ENCODE measurements at places on chromosomes 2 and 18.

GRCh38 chr2:59378127-59378526 lies 1137.0 kb upstream of the FANCL start:
- DNase-seq = no peak

GRCh38 chr2:179859523-179859922 lies 1.9 kb downstream of the ZNF385B start:
- no peak for DNase-seq

GRCh38 chr2:189157939-189158338 lies 21.6 kb downstream of the COL5A2 start:
- no peak for DNase-seq

GRCh38 chr18:10559553-10560451 lies 34.0 kb downstream of the NAPG start:
- DNase-seq = no peak

DNA sequence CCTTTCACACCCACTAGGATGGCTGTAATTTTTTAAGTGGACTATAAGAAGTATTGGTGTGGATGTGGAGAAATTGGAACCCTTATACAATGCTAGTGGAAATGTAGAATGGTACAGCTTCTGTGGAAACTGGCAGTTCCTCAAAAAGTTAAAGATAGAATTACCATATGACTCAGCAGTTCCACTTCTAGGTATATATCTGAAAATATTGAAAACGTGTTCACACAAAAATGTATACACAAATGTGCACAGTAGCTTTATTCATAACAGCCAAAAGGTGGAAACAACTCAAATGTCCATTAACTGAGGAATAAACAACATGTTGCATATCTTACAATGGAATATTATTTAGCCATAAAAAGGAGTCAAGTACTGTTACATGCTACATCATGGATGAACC lies 17.7 kb downstream of the TANK start:
- DNase-seq = no peak

- no peak for DNase-seq
Measured at GRCh38 chr2:72145658-72146329, 1.9 kb downstream of the CYP26B1 start.

DNA sequence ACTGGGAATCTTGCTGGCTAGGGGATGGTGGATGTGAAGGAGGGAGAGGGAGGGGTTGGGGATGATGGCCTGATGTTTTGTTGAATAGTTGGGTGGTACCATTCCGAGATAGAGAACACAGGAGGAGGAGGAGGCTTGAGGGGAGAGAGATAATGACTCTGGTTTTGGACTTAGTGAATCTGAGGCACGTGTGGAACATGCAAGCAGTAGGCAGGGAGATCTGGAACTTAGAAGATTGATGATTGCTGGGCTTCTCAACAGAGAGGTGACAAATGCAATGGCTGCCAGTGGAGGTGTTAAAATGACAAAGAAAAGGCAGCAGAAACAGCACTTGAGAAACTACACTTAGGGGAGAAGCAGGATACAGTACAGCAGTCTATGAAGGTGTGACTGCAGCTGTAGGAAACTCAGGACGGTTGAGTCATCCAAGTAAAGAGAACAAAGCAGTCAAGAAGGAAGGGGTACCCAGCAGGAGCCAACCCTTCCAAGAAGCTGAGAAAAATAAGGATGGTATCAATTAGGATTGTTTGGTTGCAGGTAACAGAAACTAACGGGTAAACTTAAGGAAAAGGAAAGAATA lies 221.4 kb upstream of the FBXO11 start:
- no peak for DNase-seq

GRCh38 chr18:21660078-21660477 lies 44.5 kb downstream of the ABHD3 start:
- no peak for DNase-seq

DNA sequence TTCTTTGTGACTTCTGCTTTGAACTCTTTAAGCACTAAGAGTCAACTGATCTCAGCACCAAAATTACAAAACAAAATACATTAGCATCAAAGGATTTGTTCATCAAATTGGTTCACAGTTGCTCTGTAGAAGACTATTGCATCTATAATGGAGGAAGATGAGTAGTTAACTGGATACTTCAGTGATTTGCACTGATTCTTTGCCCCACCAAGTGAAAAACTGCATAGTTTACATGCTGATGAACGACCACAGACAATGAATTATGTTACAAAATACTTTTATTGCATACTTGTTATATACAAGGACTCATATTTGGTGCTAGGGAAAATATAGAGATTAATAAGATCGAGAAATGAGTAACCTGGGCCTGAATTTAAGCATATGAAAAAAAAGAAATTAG lies 107.2 kb downstream of the SCG2 start:
- peak; percentile 64 for DNase-seq

GRCh38 chr2:195666113-195666712 lies 9.2 kb downstream of the SLC39A10 start:
- no peak for DNase-seq

- DNase-seq = no peak
Measured at GRCh38 chr2:64212801-64213321, 68.6 kb upstream of the PELI1 start.

GRCh38 chr2:128754246-128754724 lies 435.6 kb upstream of the HS6ST1 start:
- no peak for DNase-seq

- peak; percentile 97 for DNase-seq
Measured at GRCh38 chr18:59744271-59744721, 47.1 kb upstream of the CCBE1 start.

DNA sequence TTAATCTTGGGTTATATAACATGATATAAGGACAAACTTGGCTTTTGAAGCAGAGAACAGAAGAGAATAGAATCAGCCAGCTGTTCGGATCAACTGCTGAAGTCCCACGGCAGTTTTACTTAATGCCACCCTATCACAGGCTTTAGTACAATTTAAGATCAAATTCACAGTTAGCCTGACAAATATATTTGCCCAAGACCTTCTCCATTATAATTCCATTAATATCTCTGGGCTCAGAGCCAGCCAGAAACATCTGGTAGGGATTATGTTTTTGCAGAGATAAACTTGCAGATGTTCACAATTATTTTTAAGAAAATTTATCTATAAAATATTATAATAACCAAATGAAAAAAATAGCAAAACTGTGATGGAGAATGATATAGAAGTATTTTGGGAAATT lies 381.4 kb downstream of the RAD51AP2 start:
- no peak for DNase-seq

DNA sequence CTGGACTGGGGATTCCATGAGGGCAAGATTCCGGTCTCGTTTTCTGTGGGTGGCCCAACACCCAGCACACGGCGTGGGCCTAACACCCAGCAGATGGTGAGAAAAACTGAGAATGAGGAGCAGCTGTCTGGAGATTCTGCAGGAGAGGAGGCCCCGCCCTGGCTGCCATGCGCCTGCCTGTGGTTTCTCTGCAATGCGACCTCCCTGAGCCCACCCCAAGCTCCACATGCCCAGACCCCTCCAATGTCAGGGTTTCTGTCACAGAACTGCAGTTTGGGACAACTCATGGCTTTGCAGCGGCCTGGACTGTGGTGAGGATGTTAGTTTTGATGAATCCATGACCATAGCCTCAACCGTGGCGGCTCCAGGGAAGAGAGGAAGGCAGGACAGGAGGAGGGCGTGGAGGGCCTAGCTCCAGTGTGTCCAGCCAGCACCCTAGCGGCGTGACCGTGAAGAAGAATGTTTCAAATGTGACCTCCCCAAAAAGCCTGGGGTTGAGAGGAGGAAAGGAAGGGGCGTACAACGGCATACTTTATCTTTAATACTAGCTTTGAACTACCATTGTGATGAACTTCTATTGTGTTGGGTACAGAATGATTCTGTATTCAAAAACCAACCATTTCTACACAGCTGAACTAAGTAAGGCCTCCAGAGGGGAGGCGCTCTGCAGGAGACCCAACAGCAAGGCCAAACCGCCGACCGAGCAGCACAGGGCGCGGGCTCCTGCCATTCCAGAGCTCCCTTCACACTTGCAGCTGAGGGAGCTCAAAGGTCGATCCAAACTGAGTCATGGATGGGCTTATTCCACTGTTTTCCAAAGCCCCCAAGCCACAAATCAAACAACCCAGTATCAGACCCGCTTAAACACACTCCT lies 3.4 kb downstream of the PXDN start:
- no peak for DNase-seq

- no peak for DNase-seq
Measured at GRCh38 chr18:13229001-13229671, 10.6 kb downstream of the LDLRAD4 start.

GRCh38 chr2:106991866-106992265 lies 105.9 kb upstream of the ST6GAL2 start:
- DNase-seq = no peak

- no peak for DNase-seq
Measured at GRCh38 chr2:178844269-178844668, 37.0 kb upstream of the TTN start.

GRCh38 chr2:84851876-84852275 lies 29.0 kb downstream of the TRABD2A start:
- no peak for DNase-seq

DNA sequence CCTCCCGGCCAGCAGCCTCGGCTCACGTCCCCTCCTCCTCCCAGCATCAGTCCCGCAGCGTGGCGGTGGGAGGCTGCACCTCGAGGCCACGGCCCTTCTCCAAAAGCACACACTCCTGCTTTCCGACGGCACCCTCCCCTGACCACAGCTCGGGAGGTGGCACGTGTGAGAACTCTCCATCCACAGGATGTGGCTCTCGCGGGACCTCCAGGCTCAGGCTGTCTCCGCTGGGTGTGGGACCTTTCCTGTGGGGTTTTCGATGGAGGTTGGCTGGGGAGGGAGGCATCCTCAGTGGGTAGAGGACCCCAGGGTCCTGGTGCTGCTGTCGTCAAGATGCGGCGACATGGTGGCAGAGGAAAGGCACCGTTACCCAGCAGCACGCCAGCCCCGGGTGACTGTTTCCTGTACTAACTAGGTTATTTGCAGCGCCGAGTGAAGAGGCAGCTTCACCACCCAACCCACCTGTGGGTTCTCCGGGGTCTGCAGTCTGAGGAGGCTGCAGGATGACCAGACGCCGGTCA lies 42.8 kb upstream of the KCNG2 start:
- DNase-seq = no peak

DNA sequence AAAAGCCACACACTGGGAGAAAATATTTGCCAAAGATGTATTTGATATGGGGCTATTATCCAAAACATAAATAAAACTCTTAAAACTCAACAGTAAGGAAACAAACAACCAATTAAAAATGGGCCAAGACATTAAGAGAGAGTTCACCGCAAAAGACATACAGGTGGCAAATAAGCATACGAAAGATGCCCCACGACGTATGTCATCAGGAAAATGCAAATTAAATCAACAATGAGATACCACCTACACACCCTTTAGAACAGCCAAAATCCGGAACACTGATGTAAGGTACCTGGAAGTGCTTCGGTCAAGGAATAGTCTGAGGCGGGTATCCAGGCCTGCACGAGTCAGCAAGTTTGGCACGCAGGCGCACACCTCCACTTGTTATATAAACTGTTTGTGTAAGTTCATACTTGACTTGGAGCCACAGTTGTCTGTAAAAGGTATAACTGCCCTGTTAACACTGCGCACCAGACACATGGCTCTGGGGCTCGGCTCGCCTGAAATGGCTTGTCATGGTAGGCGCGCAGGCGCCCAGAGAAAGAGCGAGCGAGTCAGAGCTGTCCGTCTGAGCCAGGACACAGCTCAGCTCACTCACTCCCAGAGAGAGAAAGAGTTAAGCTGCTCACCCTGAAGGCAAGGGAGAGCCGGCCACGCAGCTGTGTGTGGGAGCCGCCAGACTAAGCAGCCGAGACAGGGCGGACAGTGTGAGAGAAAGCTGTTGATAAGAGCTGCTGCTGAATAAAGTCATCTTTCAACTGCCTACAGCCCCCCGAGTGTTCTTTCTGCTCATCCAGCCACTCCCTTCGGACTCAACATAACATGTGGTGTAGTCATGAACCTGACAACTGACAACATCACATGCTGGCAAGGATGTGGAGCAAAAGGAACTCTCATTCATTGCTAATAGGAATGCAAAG lies 87.3 kb downstream of the HNRNPLL start:
- no peak for DNase-seq

DNA sequence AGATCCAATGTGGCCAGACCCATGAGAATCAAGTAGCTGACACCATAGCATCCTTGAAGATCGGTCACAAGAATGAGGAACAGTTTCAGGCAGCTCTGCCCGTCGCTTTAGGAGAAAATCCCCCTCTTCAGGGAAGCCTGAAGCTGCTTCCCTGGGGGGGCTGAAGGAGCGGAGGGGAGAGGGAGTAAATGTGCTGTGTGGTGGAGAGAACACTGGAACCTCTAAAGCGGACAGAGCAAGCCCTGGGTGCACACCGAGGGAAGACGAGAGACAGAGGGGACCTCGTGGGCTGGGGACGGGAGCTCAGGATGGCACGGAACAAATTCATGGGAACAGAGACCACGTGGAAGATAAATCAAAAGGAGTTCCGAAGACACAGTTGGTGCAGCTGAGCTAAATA lies 154.3 kb downstream of the NDUFA10 start:
- DNase-seq = no peak

DNA sequence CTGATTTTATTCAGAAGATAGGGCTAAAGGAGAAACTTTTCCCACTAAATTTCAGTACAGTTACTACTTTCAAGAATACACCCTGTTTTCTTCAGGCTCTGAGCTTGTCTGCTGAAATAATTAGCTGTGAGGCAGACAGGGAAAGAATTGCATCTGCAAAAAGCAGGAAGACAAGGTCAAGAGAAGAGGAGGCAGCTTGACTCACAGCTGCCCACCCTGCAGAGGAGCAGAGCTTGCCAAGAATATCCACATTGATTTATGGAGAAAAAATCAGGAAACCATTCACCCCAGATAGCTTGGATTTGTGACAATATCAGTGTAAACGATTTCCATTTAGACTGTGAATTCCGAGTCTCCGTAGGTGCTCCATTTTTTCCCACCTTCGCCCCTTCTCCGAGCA lies 49.0 kb downstream of the ACTR2 start:
- DNase-seq = no peak

- no peak for DNase-seq
Measured at GRCh38 chr2:125267683-125268082, 1242.6 kb downstream of the CNTNAP5 start.

DNA sequence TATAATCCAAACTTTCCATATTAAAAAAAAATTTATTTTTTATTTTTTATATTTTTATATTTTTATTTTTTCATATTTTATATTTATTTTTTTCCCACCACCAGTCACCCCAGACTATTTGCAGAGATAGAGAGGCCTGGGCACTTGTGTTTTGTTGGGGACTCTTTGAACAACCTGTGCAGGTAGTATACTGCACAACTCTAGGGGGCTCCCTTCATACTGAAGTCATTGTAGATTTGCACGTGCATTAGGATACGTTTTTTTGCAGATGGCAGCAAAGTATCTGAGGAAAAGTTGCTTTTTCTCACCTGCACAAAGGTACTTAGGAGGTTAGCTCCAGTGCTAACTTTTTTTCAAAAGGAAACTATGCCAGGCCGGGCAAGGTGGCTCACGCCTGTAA lies 73.9 kb upstream of the TANC1 start:
- no peak for DNase-seq

DNA sequence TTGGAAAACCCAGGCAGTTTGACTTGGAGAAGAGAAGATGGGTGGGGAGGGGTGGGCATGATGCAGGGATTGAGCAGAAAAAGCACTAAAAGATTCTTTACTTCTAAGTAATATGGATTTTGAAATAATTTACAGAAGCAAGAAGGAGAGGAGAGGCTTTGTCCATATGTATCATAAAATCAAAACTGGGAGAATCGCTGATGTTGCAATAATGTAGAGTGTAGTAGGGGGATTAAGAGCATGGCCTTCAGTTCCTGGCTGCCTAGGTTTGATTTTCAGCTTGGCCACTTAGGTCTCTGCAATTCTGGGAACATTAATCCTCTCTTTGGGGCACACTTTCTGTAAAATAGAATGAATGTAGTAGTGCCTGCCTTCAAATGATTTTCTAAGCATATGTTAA lies 1760.4 kb upstream of the CELF4 start:
- DNase-seq = no peak

GRCh38 chr2:240750409-240750808 lies 58.7 kb downstream of the AQP12A start:
- DNase-seq = no peak

All from AG04449 (cell line).